ENCODE measurements at places on chromosomes 3 and 15.

- peak; percentile 20 for DNase-seq
Observed at GRCh38 chr15:55407498-55408011, 604 bp downstream of the CCPG1 start.

DNA sequence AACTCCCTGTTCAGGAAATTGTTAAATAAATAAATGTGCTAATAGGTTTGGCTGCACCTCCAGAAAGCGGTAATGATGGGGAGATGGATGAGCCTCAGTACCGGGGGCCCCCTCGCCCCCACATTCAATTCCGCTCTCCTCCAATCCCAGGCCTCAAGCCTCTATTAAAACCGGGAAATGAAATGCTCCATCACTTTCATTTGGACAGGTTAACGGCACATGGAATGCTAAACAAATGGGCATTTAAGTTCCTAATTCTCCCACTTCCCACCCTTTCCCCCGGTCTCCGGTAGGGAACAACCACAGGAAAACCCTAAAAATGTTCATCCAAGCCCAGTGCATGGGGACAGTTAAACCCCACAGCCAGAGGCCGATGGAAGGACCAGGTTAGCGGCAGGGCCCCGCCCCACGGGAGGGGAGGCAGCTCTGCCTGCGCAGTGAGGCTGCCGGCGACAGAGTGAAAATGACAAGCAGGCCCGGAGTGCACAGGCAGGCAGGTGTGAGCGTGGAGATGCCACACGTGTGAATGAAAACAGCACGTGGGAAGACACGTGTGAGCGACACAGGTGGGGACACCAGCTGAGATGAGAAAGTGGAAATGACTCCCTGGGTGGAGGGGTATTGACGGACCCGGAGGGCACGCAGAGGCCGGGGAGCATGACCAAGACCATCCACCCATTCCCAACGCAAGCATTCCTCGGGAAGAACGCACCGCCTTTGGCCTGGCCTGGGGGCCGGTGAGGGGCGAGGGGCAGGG lies 28.1 kb downstream of the RNU5B-1 start:
- no peak for DNase-seq

DNA sequence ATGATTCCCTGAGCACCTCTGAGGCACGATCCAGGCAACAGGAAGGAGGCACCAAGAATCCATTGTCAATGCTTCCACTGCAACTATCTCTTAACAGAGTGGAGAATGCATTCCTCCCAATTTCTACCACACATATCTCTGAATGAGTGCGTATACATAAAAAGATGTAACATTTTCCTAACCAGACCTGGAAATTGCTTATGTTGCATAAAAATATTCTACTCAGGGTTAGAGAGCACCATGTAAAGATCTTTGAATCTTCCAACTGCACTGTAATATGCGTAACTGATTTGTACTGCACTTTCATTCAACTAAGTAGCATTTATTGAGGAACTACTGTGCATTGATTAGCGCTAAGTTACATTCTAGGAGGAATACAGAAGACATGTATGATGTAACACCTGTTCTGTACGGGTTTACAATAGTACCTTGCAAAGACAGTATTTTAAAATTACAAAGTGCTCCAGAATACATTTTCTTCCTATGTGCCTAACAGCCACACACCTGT lies 237.8 kb downstream of the EBLN2 start:
- DNase-seq: no peak

DNA sequence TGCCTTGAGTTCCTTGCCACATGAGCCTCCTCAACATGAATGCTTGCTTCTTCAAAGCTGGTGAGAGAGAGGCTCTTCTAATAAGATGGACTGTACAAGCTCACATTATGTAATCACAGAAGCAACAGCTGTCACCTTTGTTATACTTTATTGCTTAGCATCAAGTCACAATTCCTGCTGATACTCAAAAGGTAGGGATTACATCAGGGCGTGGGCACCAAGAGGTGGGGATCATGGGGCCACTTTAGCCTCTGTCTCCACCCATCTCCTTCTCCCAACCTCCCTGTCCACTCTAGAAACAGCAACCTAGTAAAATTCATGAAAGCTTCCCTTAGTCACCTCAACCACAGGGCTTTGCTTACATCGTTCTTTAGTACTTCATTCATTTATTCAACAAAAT lies 95.9 kb downstream of the FAM43A start:
- no peak for DNase-seq

DNA sequence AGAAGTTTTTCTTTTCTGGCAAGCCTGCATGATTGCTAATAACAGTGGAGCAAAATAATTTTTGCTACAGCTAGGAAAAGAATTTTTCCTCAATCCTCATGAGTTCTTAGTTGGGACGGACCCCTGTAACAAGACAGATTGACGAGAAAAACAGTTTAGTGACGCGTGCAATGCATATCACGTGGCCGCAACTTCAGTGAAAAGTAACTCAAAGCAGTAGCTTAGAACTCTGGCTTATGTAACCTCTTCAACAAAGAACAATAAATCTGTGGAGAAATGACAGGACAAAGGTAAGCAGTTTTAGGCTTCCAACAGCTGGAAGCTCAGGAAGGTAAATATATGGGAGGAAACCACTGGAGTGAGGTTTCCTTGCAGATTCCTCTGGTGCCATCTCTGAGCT lies 19.7 kb downstream of the FAM107A start:
- no peak for DNase-seq

DNA sequence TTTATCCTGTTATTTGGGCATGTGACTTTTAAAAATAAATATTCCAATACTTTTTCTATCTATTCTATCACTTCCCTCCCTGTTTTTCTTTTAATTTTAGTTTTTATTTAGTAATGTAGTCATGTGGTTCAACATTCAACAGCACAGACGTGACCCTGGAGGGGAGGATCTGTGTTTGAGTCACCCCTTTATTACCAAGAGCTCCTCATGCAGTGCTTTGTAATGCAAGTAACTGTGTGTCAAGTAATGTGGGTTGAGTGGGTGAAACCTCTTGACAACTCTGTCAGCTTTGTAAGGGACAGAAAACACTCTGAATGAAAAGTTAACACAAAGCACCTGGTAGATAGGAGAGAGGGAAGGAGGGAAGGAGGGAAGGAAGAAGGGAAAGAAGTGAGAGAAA lies 89.7 kb upstream of the FGF12 start:
- no peak for DNase-seq

DNA sequence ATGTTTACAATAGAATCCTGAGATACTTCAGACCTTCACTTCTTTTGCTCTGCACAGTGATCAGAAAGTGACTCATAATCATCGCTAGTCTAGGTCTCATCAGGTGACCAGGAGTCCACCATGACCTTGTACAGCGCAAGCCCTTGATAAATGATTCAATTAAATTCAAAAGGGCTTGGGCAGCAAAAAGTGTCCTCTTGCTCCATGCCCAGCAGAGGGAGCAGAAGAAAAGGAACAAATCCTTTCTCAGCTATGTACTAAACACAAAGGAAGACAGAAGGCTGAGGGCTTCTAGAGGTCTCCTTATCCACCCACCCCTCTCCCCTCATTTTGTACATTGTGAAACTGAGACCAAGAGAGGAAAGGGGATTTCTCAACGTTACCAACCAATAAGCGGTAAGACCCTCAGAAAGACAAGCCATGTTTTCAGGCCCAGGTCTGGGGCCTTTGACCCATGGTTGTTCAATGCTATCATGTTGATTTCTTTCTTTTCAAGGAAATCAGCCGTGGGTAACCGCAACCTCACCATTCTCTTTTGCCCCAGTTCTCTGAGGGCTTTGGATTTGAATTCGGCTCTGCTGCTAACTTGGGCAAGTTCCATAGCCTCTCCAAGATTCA lies 74.8 kb downstream of the AQP9 start:
- DNase-seq: no peak

DNA sequence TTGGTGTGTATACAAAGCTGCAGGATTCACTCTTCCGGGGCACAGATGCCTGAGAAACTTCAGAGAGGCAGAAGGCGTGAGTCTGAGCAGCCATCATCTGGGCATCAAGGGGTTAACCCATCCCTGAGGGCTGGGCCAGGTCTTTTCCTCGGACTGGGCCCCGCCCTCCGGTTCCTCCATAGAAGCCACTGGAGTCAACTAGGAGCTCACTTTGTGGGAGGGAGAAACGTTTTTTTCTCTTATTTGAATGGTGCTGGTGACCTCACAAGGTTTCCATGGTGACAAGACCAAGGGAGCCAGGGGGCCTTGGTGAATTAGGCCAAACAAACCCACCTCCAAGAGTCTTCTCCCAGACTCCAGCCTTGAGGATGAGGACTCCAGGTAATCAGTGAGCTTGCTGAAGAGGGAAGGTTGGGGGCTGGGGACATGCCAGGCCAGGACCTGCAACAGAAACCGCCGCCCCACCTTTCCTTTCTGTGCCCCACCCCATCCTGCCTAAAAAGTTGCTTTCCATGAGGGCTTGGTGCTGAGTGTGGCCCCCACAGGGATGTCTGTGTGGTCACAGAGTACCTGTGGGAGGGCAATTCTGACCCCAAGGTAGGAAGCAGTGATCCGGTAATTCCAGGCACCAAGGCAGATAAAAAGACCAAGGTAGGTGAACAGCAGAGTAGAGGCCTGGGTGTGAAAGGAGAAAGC lies 14.8 kb upstream of the INSYN1 start:
- no peak for DNase-seq

DNA sequence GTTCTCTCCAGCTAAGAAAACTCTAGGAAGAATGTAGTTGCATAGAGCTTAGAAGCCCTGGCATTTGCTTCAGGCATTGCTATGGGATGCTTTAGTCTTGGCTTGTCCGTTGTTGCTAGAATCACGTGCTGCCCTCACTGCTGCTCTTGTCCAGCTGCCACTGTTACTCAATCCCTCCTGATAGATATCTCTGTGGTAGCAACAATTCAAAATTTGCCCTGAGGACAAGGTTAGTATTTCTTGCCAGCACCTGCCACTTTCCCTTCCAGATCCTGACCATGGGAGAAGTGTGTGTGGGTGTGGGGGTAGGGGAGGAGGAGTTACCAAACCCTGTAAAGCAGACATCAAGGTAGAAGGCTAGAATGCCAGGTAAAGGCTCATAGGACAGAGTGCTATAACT lies 113.8 kb downstream of the PPM1L start:
- DNase-seq: no peak

DNA sequence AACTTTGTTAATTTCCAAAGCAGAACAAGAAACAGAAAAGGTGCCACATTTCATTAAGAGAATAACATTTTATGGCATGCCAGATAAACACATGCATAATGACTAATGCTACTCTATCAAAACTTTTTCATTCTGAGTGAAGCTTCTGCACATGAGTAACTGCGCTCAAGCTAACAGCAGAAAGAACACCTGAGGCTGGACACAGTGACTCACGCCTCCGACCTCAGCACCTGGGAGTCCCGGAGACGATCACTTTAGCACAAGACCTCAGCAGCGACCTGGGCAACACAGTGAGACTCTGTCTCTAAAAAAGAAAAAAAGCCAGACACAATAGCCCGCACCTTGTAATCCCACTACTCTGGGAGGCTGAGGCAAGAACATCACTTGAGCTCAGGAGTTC lies 70.6 kb downstream of the ACAP2 start:
- DNase-seq: no peak

- DNase-seq: no peak
Observed at GRCh38 chr3:52866427-52866826, 30.9 kb downstream of the STIMATE start.

DNA sequence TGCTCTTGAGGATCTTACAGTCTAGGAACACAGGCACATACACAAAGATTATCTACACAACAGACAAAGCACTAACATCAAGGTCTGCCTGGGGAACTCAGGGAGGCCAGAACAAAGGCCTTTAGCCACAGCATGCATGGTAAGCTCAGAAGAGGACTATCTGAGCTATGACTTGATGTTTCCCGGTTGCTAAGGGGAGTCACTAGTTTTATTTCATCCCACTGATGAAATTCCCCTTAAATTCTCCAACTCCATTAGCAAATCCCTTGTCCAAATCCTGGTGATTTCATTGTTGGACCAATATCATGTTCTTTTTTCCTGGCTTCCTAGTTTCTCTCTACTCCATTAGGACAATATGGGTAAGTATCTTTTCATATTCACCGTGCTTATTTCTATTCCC lies 23.3 kb downstream of the FBN1 start:
- no peak for DNase-seq

DNA sequence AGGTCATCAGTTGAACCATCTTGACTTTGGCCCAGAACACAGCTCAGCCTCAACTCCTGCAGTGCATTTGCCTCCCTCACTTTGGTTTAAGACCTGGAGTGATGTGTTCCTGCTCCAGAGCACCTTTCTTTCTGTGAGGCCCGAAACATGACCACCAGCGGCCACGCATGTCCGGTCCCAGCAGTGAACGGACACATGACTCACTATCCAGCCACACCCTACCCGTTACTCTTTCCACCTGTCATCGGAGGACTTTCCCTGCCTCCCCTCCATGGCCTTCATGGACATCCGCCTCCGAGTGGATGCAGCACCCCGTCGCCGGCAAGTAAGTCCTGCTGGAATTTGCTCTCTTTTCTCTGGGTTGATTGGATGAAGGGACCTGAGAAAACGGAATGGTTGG lies 253.8 kb upstream of the RARB start:
- DNase-seq: no peak

- DNase-seq: no peak
Observed at GRCh38 chr3:82001276-82001923, 240.0 kb upstream of the GBE1 start.

DNA sequence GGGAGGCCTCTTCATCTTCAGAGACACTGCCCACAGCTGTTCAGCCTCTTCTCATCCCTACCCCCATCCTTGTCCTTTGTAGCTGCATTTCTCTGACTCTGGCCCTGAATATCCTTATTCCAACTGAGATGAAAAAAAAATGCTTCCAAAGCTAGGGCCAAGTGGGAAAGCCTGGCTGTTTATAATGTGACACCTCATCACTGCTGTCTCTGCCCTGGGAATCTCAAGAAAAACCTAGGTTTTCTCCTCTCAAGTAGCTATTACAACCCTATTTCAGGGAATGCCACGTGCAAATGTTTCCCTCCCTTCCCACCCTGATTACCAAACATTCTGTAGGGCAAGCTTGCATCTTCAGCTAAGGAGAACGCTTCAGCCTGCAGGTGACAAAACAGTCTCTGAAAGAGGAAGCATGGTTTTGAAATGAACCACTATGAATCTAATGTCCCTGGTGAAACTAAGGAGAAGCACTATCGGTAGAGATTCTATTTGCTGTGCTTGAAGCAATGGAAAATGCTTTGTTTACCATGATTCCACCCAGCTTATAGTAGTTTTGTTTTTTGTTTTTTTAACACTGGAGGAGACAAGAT lies 65.4 kb downstream of the USF3 start:
- no peak for DNase-seq

DNA sequence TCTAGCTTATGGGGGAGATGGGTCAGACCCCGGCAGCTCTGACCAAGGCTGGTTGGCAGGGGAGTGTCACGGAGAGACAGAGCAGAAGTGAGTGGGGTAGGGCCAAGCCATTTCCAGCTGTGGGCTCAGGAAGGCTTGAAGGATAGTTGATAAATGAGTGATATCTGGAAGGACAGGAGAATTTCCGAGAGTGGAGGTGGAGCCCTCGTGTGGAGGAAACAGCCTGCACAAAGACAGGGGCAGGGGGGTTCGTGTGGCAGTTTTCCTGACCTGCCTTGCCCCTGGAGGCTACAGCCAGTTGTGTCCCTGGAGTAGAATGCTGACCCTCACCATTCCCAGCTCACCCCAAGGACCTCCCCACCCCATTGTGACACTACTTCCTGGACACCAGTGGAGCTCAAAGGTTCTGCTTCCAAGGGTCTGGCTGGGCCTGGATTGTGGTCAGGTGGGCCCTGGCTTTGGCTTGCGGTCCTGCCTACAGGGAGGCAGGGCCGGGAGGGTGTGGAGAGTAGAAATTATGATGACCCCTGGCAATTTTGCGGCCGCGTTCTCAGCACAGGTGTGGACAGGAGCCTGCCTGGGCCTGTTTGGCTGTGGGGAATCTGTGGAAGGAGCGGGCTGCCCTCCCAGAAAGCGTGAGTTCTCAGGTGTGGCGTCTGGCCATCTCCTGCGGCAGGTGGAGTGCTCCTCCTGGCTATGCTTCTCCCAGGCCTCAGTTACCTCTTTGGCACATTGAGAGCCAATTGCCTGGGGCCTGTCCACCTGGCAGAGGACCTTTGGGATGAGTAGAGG lies at the start of gene SLC22A14:
Gene SLC22A14 (plus strand): TSS at position 400 of the 792 bp plus-strand sequence. CDS start 23,733 bp downstream, outside the sequence.
- no peak for DNase-seq
